ENCODE measurements at places on chromosomes 5 and 9.
A peak's percentile ranks its signal among the peaks of the same experiment; 100 is the strongest.

DNA sequence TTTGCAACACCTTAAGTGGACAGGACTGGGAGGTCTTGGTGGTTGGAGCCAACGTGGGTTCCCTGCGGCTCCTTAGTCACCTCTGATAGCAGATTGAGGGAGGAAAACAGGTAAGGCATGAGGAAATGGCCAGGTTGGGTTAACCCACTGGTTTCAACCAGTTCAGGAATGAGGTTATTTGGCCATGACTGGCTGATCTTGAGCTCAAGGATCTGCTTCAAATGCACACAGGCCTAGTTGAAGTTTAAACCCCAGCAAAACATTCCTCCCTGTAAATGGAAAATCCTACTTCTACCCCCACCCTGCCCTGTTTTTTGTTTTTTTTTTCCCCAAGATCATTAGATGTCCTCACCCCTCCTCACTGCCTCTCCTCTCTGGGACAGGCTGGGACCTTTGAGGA is 3.2 kb upstream of the NUP214 start:
- H3K27me3 ChIP-seq = peaks cover 4% of the 10 kb centered on the region
- H3K36me3 ChIP-seq = no peaks in the 10 kb centered on the region
- H3K4me3 ChIP-seq = no peak overlapping the region
- H3K27ac ChIP-seq = no peak overlapping the region
- no peak for DNase-seq
- H3K4me1 ChIP-seq = peaks cover 12% of the 10 kb centered on the region

- H3K4me1 ChIP-seq = peaks cover 10% of the 10 kb centered on the region
- no peak overlapping the region for H3K4me3 ChIP-seq
- H3K27ac ChIP-seq = no peak overlapping the region
- peaks cover 8% of the 10 kb centered on the region for H3K27me3 ChIP-seq
- no peak for DNase-seq
Measured at GRCh38 chr5:67066815-67067214, 129.8 kb downstream of the CD180 start.

DNA sequence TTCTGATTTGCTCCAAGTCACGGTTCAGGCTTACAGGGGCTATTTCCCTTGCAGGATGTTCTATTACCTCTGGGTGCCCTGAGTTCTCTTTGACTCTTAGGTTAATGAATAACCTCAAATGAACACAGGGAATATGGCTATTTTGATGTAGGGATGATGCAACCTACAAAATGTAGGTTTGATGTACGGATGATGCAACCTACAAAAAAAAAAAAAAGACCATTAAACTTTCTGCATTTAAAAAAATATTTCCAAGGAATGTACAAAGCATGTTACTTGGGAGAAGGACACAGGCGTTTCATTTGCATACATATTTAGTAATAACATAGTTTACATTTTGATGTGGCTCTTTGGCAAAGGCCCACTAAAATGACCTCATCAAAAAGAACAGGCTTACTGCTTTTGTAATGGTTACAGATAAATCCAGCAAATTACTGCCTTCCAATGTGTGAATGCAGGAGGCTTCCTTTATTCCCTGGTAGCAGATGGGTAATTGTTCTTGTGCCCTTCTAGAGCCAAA is 36.3 kb downstream of the ZNF474 start:
- no peak overlapping the region for H3K4me3 ChIP-seq
- DNase-seq = no peak
- H3K27ac ChIP-seq = no peak overlapping the region
- no peaks in the 10 kb centered on the region for H3K4me1 ChIP-seq
- H3K27me3 ChIP-seq = no peaks in the 10 kb centered on the region

GRCh38 chr5:179803651-179804554 is 2.8 kb downstream of the MGAT4B start:
- H3K36me3 ChIP-seq = peaks cover 15% of the 10 kb centered on the region
- H3K27ac ChIP-seq = peak overlapping the region; percentile 24
- peak; percentile 80 for DNase-seq
- H3K27me3 ChIP-seq = no peaks in the 10 kb centered on the region
- H3K4me1 ChIP-seq = peaks cover 23% of the 10 kb centered on the region
- peak overlapping the region; percentile 89 for H3K4me3 ChIP-seq

DNA sequence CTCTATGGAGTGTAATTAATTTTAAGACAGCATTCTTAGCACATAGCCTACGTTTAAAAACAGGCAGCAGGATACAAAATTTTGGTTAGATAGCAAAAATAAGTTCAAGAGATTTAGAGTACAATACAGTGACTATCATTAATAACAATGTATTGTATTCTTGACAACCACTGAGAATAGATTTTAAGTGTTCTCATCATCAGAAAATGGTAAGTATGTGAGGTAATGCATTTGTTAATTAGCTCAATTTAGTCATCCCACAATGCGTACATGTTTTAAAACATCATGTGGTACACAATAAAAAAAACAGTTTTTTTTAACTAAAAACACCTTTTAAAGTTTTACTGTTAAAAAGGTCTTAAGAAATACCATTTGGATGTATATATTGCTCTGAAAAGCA is 94.2 kb downstream of the MUSK start:
- H3K4me1 ChIP-seq = no peaks in the 10 kb centered on the region
- H3K27ac ChIP-seq = no peak overlapping the region
- H3K27me3 ChIP-seq = no peaks in the 10 kb centered on the region
- H3K4me3 ChIP-seq = no peak overlapping the region

GRCh38 chr9:27335075-27335474 is 38.1 kb upstream of the EQTN start:
- H3K4me3 ChIP-seq = no peak overlapping the region
- H3K36me3 ChIP-seq = no peaks in the 10 kb centered on the region
- DNase-seq = no peak
- peaks cover 3% of the 10 kb centered on the region for H3K27me3 ChIP-seq
- H3K4me1 ChIP-seq = no peaks in the 10 kb centered on the region
- H3K27ac ChIP-seq = no peak overlapping the region

DNA sequence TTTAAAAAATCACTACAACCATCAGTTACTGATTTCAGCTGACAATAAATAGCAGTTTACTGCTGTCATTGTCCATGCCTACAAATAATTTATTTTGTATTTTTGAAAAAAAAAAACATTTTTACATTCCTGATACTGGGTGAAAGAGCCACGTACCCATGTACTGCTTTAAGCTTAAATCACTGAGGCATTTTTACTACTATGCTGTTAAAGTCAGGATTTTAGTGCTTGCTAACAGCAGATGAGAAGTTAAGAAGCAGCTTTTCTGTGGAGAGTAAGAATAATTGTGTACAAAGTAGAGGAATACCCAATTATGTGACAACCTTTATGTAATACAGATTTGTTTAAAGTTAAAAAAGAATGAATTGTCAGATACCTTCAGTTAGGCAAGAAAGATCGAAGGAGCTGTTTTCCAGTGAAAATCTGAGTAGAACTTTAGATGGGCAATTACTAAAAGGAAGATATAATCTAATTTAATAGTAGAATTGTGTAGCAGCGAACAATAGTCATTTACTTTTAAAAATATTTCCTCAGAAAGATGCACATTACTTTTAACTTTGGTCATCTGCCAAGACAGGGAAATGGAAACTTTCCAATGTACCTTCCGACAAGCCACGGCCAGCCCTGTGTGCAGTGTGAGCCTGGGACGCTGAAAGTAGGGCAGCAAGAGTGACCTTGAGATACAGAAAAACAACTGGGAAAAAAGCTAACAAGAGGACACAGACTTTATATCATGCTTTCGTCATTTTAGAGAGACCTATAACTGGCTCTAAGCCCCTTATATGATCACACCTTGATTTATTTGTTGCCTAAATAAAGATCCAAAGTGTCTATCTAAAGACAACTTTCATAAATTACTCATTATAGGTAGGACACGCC is 39.9 kb downstream of the RHOBTB3 start:
- H3K4me1 ChIP-seq = peaks cover 2% of the 10 kb centered on the region
- no peaks in the 10 kb centered on the region for H3K36me3 ChIP-seq
- H3K27me3 ChIP-seq = peaks cover 28% of the 10 kb centered on the region
- no peak for DNase-seq
- H3K27ac ChIP-seq = no peak overlapping the region

DNA sequence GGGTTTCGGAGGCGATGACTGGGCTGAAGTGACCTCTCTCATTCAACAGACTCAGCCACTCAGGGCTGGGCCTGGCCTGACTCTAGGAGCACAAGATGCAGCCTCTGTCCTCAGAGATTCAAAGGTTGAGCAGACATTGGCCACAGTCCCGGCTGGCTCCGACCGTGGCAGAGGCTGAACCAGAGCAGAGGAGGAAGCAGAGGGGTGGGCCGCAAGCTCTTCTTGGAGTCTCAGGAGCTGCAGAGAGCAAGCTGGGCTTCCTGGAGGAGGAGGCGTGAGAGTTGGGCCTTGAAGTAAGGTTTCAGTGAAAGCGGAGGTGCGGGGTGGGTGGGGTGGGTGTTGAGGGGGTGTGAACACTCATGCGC is 37.6 kb downstream of the ALG2 start:
- H3K27me3 ChIP-seq = peaks cover 7% of the 10 kb centered on the region
- no peak overlapping the region for H3K27ac ChIP-seq
- peaks cover 31% of the 10 kb centered on the region for H3K4me1 ChIP-seq
- H3K36me3 ChIP-seq = no peaks in the 10 kb centered on the region
- no peak for DNase-seq

GRCh38 chr5:76622076-76622475 is 1.1 kb downstream of the F2RL2 start:
- H3K27ac ChIP-seq = no peak overlapping the region
- peaks cover 25% of the 10 kb centered on the region for H3K36me3 ChIP-seq
- no peaks in the 10 kb centered on the region for H3K27me3 ChIP-seq
- H3K4me3 ChIP-seq = no peak overlapping the region
- H3K4me1 ChIP-seq = peaks cover 13% of the 10 kb centered on the region

DNA sequence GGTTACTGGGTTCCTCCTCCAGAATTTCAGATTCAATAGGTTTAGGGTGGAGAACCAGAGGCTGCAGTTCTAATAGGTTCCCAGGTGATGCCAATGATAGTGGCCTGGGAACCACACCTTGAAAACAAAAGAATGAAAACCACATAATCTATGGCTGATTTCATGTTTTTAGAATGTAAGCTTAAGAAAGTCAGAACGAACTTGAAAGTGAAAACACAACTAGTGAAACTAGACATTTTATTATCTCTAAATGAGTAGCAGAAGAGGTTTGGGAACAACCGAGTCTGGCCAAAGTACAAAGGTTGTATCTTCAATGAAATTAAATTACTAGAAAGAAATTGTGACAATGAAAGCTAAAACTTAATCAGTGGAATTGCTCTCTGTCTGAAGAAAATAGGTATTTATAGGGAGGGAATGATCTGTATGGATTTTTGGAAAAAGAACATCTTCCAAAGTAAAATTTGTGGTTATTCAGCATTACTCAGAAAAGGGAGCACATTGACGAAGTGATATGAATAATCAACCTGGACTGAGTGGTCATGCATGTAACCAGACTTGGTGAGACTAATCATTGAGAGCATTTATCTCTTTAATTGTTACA is 24.9 kb upstream of the CEP120 start:
- peak overlapping the region; percentile 66 for H3K27ac ChIP-seq
- peak; percentile 63 for DNase-seq
- peak overlapping the region; percentile 72 for H3K4me3 ChIP-seq
- H3K27me3 ChIP-seq = peaks cover 4% of the 10 kb centered on the region
- H3K4me1 ChIP-seq = peaks cover 30% of the 10 kb centered on the region

GRCh38 chr5:177070536-177071191 is 16.1 kb upstream of the FGFR4 start:
- H3K27ac ChIP-seq = no peak overlapping the region
- peaks cover 3% of the 10 kb centered on the region for H3K4me1 ChIP-seq
- H3K27me3 ChIP-seq = no peaks in the 10 kb centered on the region
- no peak overlapping the region for H3K4me3 ChIP-seq
- no peak for DNase-seq

- H3K4me1 ChIP-seq = no peaks in the 10 kb centered on the region
- H3K27me3 ChIP-seq = no peaks in the 10 kb centered on the region
- H3K27ac ChIP-seq = no peak overlapping the region
- H3K36me3 ChIP-seq = peaks cover 1% of the 10 kb centered on the region
- no peak overlapping the region for H3K4me3 ChIP-seq
Measured at GRCh38 chr9:93679536-93680442, 103.4 kb downstream of the PHF2 start.

DNA sequence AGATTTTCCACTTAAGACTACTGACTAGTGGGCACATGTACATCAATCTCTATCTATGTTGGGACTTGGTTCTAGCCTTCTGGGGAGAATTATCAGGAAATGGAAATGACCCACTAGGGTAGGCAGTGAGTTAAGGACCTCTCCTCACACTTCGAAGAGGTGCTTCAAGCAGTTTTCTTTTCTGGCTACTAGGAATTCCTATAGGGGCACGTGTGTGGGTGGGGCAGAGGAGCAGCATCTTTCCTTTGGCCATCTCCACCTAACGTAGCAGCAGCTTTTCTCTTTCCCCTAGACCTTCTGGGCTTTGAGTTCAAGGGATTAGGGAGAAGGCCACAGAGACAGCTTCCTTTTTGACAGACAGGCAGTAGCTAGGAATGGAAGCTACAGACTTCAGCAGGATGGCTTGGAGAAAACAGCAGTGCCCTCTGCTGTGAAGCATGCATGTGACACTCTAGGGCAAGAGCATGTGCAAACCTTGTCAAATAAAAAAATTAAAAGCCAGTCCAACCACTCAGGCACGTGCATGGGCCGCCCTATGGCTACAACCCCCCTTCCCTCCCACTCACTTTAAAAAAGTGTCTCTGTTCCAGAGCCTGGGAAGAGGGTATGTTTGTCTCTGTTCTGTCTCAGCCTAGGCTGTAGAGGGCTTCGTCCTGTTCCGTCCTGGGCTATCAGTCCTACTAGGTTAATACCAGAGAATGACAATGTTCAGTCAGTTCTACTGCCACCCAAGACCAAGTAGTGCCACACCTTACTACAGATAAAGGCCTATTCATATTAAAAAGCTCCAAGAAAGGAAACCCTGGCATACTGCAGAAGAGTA is 8.7 kb upstream of the GFRA3 start:
- no peaks in the 10 kb centered on the region for H3K27me3 ChIP-seq
- peaks cover 6% of the 10 kb centered on the region for H3K36me3 ChIP-seq
- no peaks in the 10 kb centered on the region for H3K4me1 ChIP-seq
- H3K27ac ChIP-seq = no peak overlapping the region
- no peak for DNase-seq

GRCh38 chr9:1208157-1208556 is 158.0 kb downstream of the DMRT2 start:
- H3K4me3 ChIP-seq = no peak overlapping the region
- no peak overlapping the region for H3K27ac ChIP-seq
- no peak for DNase-seq
- no peaks in the 10 kb centered on the region for H3K36me3 ChIP-seq

DNA sequence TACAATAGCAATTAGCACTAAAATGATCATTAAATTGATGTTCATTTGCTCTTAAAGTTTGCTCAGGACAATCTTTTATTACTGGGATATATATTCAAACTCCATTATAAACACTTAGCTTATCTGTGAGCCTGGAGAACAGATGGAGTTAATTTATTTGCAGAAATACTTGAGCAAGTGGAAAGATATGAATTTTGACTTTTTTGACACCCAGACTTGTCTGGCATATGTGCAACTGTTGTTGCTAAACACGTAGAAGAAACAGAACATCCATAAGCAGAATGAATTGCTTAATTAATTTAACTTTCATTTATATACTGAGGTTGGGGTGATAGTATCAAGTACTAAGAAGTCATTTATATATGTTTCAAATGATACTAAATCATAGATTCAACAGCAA is 820.7 kb upstream of the TYRP1 start:
- DNase-seq = no peak
- no peak overlapping the region for H3K27ac ChIP-seq
- no peak overlapping the region for H3K4me3 ChIP-seq

GRCh38 chr9:17587113-17587512 is 8.2 kb downstream of the SH3GL2 start:
- H3K4me3 ChIP-seq = no peak overlapping the region
- no peaks in the 10 kb centered on the region for H3K4me1 ChIP-seq
- peaks cover 3% of the 10 kb centered on the region for H3K27me3 ChIP-seq
- H3K27ac ChIP-seq = no peak overlapping the region
